ENCODE measurements at places on chromosomes 4 and X.

- DNase-seq: no peak
These were observed 43.0 kb downstream of the AMELX start for GRCh38 chrX:11336201-11336600.

- DNase-seq: no peak
These were observed 68.0 kb downstream of the RGS12 start for GRCh38 chr4:3360777-3361176.

DNA sequence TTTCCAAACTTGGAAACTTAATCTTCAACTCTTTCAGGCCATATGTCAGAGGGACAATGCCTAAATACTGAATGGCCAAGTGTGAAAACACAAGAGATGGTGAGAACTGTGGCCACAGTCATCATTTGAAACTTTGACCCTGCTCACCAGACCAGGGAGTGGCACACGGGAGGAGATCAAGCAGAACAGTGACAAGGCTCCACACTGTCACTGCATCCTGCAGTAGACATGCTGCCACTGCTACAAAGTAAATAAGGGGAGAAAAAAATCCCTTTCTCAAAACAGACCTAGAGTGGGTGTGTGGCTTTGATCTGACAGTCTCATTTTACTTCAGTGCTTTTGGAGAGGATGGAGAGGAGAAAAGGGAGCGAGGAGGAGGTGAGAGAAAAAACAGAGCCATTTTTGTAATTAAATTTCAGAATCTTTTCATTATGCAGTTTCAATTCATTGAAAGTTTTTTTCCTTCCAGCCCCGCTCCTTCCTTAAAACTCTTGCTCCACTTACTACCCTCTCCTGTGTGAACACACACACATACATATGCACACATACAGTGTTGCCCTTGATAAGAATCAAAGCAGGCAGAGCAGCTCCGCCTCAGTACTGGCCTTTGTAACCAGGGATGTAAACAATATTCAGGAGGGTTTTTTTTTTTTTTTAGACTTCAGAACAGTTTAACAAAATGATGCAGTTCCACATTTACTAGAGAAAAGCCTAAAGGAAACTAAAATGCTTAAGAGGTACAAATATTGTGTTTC lies 34.4 kb downstream of the NEXMIF start:
- DNase-seq: no peak

DNA sequence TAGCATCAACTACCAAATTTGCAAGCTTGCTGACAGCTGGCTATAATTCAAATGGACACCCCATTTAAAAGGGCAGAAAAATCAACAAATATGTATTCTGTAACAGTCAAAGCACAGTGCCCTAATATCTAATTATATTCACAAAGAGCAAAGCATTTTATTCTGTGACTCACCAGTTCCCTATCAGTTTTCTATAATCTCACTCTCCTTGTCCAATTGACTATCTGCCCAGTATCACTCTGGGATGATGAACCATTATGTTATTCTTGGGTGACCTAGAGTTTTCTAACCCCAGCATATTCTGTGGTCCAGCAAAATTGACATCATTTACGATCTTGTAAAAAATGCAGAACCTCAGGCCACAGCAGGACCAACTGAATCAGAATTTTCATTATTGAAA lies 82.0 kb upstream of the FREM3 start:
- no peak for DNase-seq

Measured in iPS DF 6.9 (cell line).